ENCODE measurements at places on chromosomes 6 and 20. TPM values are rescaled to one million over a fixed set of nuclear protein-coding genes. Genes with fewer than 3 reads are reported as not detected.

- no peak for DNase-seq
Observed at GRCh38 chr6:144012534-144012933, 4.5 kb upstream of the PLAGL1 start.

The APCDD1L gene
- not detected for total RNA-seq

The B3GALT4 gene
- total RNA-seq, result 1.1 TPM

- no peak for DNase-seq
Observed at GRCh38 chr6:44527583-44528369, 140.3 kb downstream of the CDC5L start.

The ABRACL gene
- total RNA-seq, result 242 TPM

DNA sequence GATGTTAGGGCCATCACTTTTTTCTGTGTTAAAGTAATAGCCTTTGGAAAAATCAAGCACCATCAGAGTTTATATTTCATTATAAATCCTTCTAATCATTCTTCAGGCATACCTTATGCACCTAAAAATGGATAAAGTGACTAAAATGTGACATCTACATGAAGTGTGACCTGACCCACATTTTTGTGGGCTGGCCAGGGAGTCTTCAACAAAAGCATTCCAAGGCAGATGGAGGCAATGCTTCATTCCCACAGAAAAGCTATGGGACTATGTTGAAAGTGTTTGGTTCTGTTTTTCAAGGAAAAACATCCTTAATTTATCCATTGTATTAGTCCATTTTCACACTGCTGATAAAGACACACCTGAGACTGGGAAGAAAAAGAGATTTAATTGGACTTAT is 58.8 kb upstream of the LTV1 start:
- DNase-seq, result no peak

DNA sequence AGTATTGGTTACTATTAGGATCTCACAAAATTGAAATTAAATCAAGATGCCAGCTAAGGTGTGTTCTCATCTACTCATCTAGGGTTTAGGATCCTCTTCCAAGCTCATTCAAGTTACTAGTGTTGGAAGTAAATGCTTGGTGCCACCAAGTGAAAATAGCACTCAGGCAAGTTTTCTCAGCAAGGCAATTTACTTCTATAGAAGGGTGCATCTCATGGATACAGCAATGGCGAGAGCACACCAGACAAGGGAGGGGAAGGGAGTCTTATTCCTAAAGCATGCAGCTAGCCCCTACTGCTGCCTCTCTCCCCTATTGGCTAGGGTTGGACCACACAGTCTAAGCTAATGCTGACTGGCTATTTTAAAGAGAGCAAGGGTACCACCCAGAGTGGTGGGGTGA is 23.0 kb upstream of the FAM8A1 start:
- no peak for DNase-seq

DNA sequence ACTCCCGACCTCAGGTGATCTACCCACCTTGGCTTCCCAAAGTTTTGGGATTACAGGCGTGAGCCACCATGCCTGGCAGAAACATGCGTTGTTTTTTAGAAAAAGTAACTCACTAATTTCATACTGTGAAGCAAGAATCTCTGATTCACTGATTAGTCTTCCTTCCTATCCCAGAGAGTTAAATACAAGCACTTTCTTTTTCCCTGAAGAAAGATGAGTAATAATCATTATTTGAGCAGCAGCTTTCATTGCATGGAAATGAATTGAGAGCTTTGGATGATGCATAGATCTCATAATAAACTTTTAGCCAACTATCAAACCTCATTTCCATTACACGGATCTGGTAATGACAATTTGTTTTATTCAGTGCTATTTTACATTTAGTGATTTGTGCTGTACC is 892.5 kb upstream of the EYS start:
- DNase-seq, result no peak

DNA sequence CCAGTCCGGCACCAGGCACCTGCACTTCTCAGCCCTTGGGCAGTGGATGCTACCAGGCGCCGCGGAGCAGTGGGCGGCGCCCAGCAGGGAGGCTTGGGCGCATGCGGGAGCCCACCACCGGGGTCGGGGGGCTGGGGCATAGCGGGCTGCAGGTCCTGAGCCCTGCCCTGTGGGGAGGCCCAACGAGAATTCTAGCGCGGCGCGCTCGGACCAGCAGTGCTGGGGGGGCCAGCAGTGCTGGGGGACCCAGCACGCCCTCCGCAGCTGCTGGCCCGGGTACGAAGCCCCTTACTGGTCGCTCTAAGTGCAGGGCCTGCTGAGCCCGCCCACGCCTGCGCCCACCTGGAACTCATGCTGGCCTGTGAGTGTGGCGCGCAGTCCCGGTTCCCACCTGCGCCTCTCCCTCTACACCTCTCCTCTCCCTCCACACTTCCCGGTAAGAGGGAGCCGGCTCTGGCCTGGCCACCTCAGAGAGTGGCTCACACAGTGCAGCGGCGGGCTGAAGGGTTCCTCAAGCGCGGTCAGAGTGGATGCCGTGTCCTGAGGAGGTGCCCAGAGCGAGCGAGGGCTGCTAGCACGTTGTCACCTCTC is 28.5 kb upstream of the SERPINB1 start:
- no peak for DNase-seq

Measured in neural progenitor cell (in vitro differentiated cells).